ENCODE measurements at places on chromosomes 7 and 10.

GRCh38 chr10:26854524-26854923 is 6.2 kb downstream of the ABI1 start:
- DNase-seq = no peak

GRCh38 chr7:94252971-94253370 is 141.7 kb upstream of the COL1A2 start:
- DNase-seq = no peak

- DNase-seq = no peak
Observed at GRCh38 chr10:3380406-3381050, 207.9 kb upstream of the PITRM1 start.

- DNase-seq = no peak
Observed at GRCh38 chr7:51965454-51965853, 648.8 kb upstream of the COBL start.

DNA sequence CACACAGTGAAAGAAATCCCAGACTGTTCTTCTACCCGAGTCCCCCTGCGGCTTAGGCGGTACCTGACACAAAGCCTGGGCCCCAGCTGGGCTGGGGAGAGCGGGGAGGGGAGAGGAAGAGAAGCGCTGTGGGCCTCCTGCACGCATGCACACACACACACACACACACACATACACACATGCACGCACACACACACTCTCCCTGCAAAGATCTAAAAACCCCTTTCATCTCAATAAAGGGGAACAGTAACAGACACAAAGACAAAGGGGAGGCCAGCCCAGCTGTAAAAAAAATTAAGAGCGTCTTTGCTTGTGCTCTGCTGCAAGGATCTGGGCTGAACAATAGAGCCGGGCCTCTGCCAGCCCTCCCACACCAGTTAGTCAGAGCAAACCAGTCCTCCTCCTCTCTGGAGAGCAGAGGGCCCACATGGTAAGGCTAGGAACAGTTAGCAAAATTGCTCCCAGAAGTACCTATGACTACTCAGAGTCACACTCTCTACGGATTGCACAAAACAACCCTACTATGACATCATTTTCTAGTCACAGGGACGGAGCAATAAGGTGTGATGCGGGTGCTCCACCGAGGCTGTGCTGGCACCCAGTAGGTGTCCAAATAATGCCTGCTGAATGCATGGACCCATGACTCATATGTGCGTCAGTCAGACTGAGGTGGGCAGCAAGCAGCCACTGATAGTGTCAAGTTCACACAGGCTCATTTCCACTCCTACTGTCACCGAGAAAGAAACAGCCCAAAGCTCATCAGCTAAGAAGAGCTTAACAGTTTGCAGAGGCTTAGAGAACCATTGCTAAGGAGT is 9.2 kb downstream of the ITPRIP start:
- DNase-seq = peak; percentile 52

GRCh38 chr10:34812771-34813170 is 2.3 kb downstream of the PARD3 start:
- DNase-seq = no peak

DNA sequence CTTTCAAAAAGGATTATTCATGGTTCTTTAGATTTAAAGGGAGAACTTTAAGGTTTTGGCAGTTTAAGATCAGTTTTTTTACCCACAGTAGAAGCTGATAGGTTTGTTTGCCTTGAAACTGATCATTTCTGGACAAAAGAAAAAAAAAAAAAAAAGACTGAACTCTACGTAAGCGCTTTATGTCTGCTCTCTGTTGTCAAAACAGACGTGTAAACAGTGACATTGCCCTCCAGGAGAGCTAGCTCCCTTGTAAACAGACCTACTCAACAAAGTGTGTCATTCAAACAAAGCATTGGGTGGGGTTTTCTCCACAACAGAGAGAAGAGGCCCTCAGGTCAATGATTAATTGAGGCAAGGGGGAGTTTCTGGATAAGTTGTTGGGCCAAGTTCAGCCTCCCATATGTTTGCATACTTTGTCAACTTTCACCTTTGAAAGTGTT is 568.1 kb upstream of the LRRN3 start:
- DNase-seq = no peak

DNA sequence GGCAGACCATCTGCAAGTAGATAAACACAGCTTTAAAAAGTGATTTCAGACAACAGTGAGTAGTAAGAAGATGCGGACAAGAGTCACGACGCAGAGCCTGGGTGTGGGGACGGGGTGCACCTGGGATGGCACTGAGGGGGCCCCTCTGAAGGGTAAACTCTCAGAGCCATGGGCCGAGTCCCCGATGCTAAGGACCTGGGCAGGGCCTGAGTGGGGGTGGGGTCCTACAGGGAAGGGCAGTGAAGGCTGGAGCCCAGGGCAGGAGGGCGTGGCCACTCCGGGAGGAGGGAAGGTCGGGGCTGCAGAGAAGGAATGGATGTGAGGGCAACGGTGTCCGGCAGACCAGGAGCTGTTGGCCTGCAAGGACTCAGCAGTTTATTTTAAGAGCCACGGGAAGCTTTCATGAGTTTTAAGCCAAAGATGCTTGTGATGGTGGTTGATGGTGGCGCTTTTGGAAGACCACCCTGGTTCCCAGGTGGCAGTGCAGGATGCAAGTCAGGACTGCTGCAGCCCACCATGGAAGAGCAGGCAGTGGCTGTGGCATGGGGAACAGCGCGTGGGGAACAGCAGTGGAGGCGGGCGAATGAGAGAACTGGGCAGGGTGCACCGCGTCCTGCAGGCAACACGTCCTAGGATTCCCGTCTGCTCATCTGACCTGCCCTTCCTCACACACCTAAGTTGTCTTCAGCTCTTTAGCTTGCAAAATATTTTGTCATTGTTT is 296.8 kb downstream of the DNAJB6 start:
- DNase-seq = no peak

DNA sequence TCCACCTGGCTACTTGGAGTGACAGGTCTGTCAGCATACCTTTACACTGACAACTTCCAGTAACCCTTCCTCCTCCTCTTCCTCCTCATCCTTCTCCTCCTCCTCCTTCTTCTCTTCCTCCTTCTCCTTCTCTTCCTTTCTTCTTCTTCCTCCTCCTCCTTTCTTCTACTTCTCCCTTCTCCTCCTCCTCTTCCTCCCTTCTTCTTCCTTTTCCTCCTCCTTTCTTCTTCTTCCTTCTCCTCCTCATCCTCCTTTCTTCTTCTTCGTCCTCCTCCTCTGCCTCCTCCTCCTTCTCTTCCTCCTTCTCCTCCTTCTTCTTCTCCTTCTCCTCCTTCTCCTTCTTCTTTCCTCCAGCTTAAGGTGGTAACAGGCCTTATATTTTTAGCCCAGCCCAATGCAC is 109.3 kb upstream of the PLXDC2 start:
- DNase-seq = no peak

DNA sequence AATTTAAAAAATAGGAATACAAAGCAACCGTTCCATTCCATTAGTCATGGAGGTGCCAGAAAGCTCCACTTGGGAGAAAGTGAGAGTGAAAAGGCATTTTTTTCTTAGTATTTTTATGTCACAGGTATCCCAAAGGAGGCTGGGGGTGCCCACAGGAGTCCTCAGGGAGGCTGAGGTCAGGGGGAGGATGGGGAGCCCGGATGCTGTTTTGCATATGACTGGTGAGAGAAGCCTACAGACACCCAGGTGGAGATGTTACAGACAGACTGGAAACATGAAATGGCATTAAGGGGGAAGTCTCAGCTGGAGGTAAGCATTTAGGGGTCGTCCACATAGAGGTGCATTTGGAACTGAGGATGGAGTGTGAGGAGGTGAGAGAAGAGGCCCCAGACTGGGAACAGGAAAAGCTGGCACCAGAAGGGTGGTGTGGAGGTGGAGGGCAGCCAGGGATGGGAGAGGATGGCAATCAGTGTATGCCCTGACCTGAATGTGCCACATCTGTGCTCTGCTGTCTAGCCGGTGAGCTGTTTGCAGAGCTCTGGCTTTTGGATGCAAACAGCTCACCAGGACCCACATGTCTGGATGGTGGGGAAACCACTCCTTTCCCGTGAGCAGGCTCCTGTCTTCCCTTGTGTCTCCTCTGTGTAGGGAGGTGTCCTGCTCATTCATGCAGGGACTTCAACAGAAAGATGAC is 101.1 kb downstream of the RAMP3 start:
- no peak for DNase-seq

GRCh38 chr10:76255241-76255640 is 823.8 kb downstream of the LRMDA start:
- DNase-seq = no peak

DNA sequence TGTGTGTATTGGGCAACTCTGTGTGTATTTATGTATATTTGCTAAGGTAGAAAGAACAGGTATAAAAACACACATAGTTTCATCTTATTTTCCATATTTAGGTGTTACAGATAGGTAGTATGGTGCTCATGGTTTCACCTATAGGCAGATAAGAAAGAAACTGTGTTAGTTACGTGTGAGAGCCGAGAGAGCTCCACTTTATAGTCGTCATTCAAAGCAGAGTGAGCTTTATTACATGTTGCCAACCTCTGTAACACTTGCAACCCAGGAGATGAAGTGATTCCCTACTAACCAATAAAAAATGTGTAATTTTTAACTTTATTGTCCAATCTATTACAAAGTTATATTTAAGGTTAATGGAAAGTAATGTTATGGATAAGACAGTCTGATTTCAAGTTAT is 121.3 kb downstream of the AGMO start:
- DNase-seq = no peak

GRCh38 chr7:41696323-41696916 is 6.5 kb downstream of the INHBA start:
- DNase-seq = no peak
